Neural crest cell (in vitro differentiated cells): ENCODE measurements at places on chromosomes 7 and 10.

GRCh38 chr7:111697771-111698170, 135.5 kb upstream of the IMMP2L start:
- H3K27ac ChIP-seq, result no peak overlapping the region
- H3K4me3 ChIP-seq, result no peak overlapping the region
- no peaks in the 10 kb centered on the region for H3K36me3 ChIP-seq
- H3K4me1 ChIP-seq, result no peaks in the 10 kb centered on the region
- no peak for DNase-seq

GRCh38 chr7:150803161-150803860, 2.7 kb downstream of the TMEM176A start:
- no peak overlapping the region for H3K4me3 ChIP-seq
- H3K27ac ChIP-seq, result no peak overlapping the region
- peaks cover 44% of the 10 kb centered on the region for H3K27me3 ChIP-seq
- H3K36me3 ChIP-seq, result peaks cover 4% of the 10 kb centered on the region
- DNase-seq, result no peak

GRCh38 chr10:121405096-121405495, 193.1 kb downstream of the FGFR2 start:
- no peak for DNase-seq
- H3K36me3 ChIP-seq, result no peaks in the 10 kb centered on the region
- peak overlapping the region; percentile 50 for H3K27ac ChIP-seq
- no peak overlapping the region for H3K4me3 ChIP-seq
- peaks cover 15% of the 10 kb centered on the region for H3K4me1 ChIP-seq

GRCh38 chr7:90163534-90163933, 9.3 kb downstream of the STEAP1 start:
- DNase-seq, result no peak
- H3K27me3 ChIP-seq, result no peaks in the 10 kb centered on the region
- no peaks in the 10 kb centered on the region for H3K4me1 ChIP-seq
- H3K36me3 ChIP-seq, result no peaks in the 10 kb centered on the region
- no peak overlapping the region for H3K27ac ChIP-seq
- H3K4me3 ChIP-seq, result no peak overlapping the region

DNA sequence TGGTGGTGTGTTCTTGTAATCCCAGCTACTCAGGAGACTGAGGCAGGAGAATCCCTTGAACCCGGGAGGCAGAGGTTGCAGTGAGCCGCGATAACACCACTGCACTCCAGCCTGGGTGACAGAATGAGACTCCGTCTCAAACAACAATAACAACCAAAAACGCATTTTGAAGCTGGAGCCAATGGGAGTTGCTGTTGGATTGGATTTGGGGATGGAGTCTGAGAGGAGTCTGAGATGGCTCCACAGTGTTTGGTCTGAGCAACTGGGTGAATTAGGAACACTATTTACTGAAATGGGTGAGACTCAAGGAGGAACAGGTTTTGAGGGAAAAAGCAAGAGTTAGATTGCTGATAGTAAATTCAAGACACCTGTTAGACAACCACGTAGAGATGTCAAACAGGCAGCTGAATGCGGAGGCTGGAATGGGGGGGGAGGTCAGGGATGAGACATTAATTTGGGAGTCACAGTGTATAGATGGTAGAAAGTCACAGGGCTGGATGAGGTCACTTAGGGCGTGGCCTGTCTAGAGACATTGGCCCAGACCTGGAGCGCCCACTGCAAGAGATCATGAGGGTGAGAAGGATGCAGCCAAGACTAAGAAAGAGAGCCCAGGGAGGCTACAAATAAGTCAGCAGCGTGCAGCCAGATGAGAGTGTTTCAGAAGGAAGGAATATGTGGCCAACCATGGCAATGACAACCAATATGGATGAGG, 56.4 kb downstream of the CYCS start:
- H3K36me3 ChIP-seq, result no peaks in the 10 kb centered on the region
- DNase-seq, result no peak
- no peak overlapping the region for H3K27ac ChIP-seq
- H3K27me3 ChIP-seq, result no peaks in the 10 kb centered on the region
- no peak overlapping the region for H3K4me3 ChIP-seq

DNA sequence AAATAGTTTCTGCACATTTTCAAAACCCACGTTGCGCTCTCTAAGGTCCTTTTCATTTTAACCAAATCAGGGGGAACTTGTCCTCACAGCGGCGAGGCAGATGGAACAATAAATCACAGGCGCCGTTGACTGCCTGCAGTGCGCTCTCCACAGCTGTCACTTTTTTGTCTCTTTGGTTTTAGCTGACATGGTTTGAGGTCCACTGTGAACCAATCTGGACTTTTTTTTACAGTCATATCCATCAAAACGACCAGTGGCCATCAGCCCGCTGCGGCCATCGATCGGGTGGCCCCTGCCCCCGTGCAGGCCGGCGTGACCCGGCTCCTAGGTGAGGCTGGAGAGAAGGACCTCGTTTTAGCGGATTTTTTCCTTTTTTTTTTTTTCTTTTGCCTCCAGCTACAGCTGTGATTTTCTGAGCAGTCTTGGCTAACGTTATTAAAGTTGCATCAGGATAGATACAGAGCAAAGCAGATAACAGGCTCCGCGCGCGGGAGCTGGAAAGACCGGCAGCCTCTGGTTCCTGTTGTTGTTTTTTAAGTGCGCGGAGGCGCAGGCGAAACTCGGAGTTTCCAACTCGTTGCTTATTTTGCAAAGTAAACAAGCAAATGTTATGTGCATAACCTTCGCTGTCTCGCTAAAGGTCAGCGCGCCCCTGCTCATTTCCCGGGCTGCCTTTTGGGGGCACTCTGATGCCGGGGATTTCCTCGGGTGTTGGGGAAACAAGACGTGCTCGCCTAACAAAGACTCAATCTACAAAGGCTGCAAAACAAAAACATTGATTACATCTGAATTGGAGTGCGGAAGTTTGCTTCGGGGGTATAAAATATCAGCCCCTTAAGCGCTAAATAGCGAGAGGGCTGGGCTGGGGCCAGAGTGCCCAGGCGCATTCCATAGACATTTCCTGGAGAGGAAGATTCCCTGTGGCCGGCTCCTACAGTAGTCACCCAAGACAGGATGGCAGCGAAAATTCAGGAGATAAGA, 414.8 kb upstream of the MKI67 start:
- peak; percentile 36 for DNase-seq
- H3K4me1 ChIP-seq, result peaks cover 44% of the 10 kb centered on the region
- peaks cover 27% of the 10 kb centered on the region for H3K27me3 ChIP-seq
- H3K4me3 ChIP-seq, result peak overlapping the region; percentile 83

- H3K27me3 ChIP-seq, result no peaks in the 10 kb centered on the region
- H3K4me3 ChIP-seq, result no peak overlapping the region
- DNase-seq, result no peak
- no peak overlapping the region for H3K27ac ChIP-seq
- H3K36me3 ChIP-seq, result peaks cover 10% of the 10 kb centered on the region
These were observed 43.1 kb downstream of the LHPP start for GRCh38 chr10:124504711-124505110.

DNA sequence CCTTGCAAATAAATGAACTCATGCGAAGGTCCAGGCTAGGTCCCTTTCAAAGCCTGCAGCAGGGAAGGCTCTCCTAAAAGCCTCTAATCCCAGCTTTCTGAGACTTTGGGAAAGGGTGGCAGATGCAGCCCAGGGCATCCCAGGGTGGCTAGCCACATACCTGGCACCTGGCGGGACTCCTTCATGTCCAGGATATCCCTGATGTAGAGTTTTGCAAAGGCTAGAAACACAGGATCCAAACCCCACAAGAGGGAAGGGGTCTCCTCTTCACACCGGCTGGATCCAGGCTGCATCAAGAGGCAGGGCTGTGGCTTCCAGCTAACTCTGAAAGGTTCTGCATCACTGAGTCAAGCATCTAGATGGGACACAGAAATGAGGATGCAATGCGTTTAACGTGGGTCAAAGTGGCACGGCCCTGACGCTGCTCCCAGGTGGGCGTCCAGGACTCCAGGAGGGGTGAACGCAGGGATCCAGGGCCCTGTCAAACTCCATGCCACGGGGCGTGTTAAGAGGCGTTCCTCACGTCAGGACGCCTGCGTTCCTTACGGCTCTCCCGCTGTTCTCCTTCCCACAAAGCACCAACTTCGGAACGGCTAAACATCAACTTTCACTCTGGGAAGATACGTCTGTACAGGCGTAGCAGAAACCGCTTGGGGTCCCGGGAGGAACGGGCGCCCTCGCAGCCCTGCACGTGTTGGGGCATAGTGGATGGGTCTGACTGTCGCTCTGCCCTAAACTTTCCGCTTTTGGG, 507 bp downstream of the STN1 start:
- peak; percentile 10 for DNase-seq
- H3K4me3 ChIP-seq, result peak overlapping the region; percentile 96
- H3K4me1 ChIP-seq, result peaks cover 28% of the 10 kb centered on the region
- no peaks in the 10 kb centered on the region for H3K27me3 ChIP-seq
- peaks cover 14% of the 10 kb centered on the region for H3K36me3 ChIP-seq

- H3K36me3 ChIP-seq, result no peaks in the 10 kb centered on the region
- no peak overlapping the region for H3K27ac ChIP-seq
- DNase-seq, result no peak
These were observed 41.0 kb upstream of the ZNF518A start for GRCh38 chr10:96089116-96089515.

DNA sequence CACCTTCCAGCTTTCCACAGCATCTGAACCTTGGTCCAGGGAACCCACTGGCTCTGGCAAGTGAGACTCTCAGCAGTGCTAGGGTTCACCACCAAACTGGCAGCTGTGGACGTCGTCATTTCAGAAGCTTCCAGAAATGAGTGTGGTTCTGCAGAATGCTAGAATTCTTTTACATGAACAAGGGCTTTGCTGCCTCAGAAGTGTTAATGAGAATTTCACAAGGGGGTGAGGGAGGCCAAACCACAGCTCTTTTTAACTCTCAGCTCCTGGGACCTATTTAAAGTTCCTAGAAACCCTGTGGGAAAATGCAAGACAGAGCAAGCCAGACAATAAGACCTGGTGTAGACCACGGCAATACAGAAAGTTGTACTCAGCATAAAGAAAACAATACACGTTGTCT, 129.3 kb upstream of the BET1 start:
- H3K27me3 ChIP-seq, result no peaks in the 10 kb centered on the region
- H3K4me1 ChIP-seq, result peaks cover 27% of the 10 kb centered on the region
- DNase-seq, result no peak
- H3K36me3 ChIP-seq, result no peaks in the 10 kb centered on the region

DNA sequence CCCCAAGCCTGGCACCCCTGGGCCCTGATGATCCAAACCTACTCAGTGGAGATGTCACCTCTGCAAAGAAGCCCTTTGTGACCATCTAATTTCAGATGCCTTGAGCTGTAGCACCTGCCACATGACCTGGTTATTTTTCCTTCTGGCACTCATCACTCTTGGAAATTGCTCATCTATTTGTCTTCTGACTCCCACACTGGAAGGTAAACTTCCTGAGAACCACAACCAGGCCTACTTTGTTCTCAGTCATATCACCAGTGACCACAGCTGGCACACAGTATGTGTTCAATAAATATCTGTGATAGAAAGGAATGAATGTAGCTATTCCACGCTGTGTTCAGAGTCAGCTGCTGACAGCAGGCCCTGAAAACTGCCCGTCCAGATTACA, 97.1 kb downstream of the SH3PXD2A start:
- H3K36me3 ChIP-seq, result peaks cover 3% of the 10 kb centered on the region
- no peak overlapping the region for H3K27ac ChIP-seq
- H3K27me3 ChIP-seq, result no peaks in the 10 kb centered on the region
- no peak overlapping the region for H3K4me3 ChIP-seq

GRCh38 chr10:30528429-30528786, 94.4 kb downstream of the MAP3K8 start:
- H3K27ac ChIP-seq, result no peak overlapping the region
- no peak for DNase-seq
- peaks cover 16% of the 10 kb centered on the region for H3K4me1 ChIP-seq
- no peaks in the 10 kb centered on the region for H3K36me3 ChIP-seq
- peaks cover 4% of the 10 kb centered on the region for H3K27me3 ChIP-seq

GRCh38 chr7:95592570-95592969, 3.7 kb downstream of the PDK4 start:
- no peak for DNase-seq
- peaks cover 77% of the 10 kb centered on the region for H3K27me3 ChIP-seq
- peaks cover 9% of the 10 kb centered on the region for H3K4me1 ChIP-seq
- no peak overlapping the region for H3K4me3 ChIP-seq

DNA sequence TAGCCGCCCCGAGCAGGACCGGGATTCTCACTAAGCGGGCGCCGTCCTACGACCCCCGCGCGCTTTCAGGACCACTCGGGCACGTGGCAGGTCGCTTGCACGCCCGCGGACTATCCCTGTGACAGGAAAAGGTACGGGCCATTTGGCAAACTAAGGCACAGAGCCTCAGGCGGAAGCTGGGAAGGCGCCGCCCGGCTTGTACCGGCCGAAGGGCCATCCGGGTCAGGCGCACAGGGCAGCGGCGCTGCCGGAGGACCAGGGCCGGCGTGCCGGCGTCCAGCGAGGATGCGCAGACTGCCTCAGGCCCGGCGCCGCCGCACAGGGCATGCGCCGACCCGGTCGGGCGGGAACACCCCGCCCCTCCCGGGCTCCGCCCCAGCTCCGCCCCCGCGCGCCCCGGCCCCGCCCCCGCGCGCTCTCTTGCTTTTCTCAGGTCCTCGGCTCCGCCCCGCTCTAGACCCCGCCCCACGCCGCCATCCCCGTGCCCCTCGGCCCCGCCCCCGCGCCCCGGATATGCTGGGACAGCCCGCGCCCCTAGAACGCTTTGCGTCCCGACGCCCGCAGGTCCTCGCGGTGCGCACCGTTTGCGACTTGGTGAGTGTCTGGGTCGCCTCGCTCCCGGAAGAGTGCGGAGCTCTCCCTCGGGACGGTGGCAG, at the start of gene MGMT:
TSS of gene MGMT (plus strand) at position 539 of the 656 bp plus-strand sequence.
- peak within 1 kb of the TSS; percentile 12 for H3K27ac ChIP-seq
- DNase-seq, result peak; percentile 89
- H3K4me3 ChIP-seq, result peak within 1 kb of the TSS; percentile 85
- peaks cover 3% of the 10 kb centered on the region for H3K36me3 ChIP-seq

GRCh38 chr7:97499204-97499603, 232.7 kb upstream of the TAC1 start:
- DNase-seq, result peak; percentile 8
- H3K4me1 ChIP-seq, result no peaks in the 10 kb centered on the region
- no peaks in the 10 kb centered on the region for H3K36me3 ChIP-seq
- H3K27me3 ChIP-seq, result peaks cover 3% of the 10 kb centered on the region

- no peak overlapping the region for H3K27ac ChIP-seq
- peaks cover 2% of the 10 kb centered on the region for H3K36me3 ChIP-seq
- peaks cover 22% of the 10 kb centered on the region for H3K4me1 ChIP-seq
- no peaks in the 10 kb centered on the region for H3K27me3 ChIP-seq
These were observed 247.3 kb downstream of the DOCK4 start for GRCh38 chr7:111958896-111959295.

- no peak for DNase-seq
- H3K27me3 ChIP-seq, result peaks cover 36% of the 10 kb centered on the region
- H3K27ac ChIP-seq, result no peak overlapping the region
- H3K4me1 ChIP-seq, result peaks cover 4% of the 10 kb centered on the region
- no peak overlapping the region for H3K4me3 ChIP-seq
These were observed 196.3 kb upstream of the GHITM start for GRCh38 chr10:83943049-83943448.

- no peak for DNase-seq
- peaks cover under 1% of the 10 kb centered on the region for H3K27me3 ChIP-seq
- no peak overlapping the region for H3K27ac ChIP-seq
- H3K4me3 ChIP-seq, result no peak overlapping the region
- H3K36me3 ChIP-seq, result no peaks in the 10 kb centered on the region
These were observed 44.2 kb upstream of the PCBD1 start for GRCh38 chr10:70932392-70933196.

- no peak overlapping the region for H3K4me3 ChIP-seq
- DNase-seq, result no peak
- no peak overlapping the region for H3K27ac ChIP-seq
- peaks cover 6% of the 10 kb centered on the region for H3K36me3 ChIP-seq
These were observed 21.6 kb upstream of the TSPAN33 start for GRCh38 chr7:129122751-129123509.

- no peak overlapping the region for H3K4me3 ChIP-seq
- H3K27ac ChIP-seq, result no peak overlapping the region
- DNase-seq, result no peak
- peaks cover 14% of the 10 kb centered on the region for H3K27me3 ChIP-seq
- H3K36me3 ChIP-seq, result no peaks in the 10 kb centered on the region
- no peaks in the 10 kb centered on the region for H3K4me1 ChIP-seq
These were observed 24.5 kb upstream of the KLF14 start for GRCh38 chr7:130758429-130759056.
